ENCODE measurements at places on chromosomes 6 and 20. TPM values are rescaled to one million over a fixed set of nuclear protein-coding genes. Genes with fewer than 3 reads are reported as not detected.

DNA sequence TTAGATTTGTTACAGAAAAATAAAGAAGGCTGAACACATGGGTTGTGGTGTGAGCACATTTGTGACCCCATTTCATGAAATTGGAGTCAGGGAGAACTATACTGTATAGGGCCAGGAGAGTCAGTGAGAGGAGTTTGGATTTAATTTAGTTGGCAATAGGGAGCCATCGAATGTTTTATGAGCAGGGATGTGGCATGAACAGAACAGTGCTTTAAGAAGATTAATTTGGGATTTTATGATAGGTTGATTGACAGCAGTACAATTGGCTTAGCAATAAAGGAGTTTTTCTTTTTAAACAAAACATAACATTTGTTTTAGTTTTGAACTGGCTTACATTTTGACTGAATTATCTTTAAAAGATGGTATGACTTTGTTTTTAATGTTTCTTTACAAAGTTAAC, 105.6 kb upstream of the GLP1R start:
- H3K4me1 ChIP-seq, result no peaks in the 10 kb centered on the region
- H3K27me3 ChIP-seq, result no peaks in the 10 kb centered on the region
- H3K36me3 ChIP-seq, result no peaks in the 10 kb centered on the region
- no peak overlapping the region for H3K4me3 ChIP-seq
- no peak for DNase-seq

GRCh38 chr6:155260686-155261085, 3.1 kb upstream of the CLDN20 start:
- no peak overlapping the region for H3K4me3 ChIP-seq
- DNase-seq, result no peak
- no peaks in the 10 kb centered on the region for H3K27me3 ChIP-seq
- no peaks in the 10 kb centered on the region for H3K4me1 ChIP-seq
- no peaks in the 10 kb centered on the region for H3K36me3 ChIP-seq

GRCh38 chr20:21614980-21615379, 90.5 kb upstream of the PAX1 start:
- no peaks in the 10 kb centered on the region for H3K36me3 ChIP-seq
- H3K27me3 ChIP-seq, result no peaks in the 10 kb centered on the region
- no peak for DNase-seq
- H3K4me1 ChIP-seq, result no peaks in the 10 kb centered on the region

PARD6B gene
- 17.0 TPM for total RNA-seq

Measured in testis (tissue), 5 donors.